ENCODE measurements at places on chromosomes 11 and 22.

- DNase-seq = no peak
Observed at GRCh38 chr22:40190501-40190900, 12.8 kb downstream of the TNRC6B start.

- no peak for DNase-seq
Observed at GRCh38 chr11:87290304-87290922, 252.7 kb downstream of the TMEM135 start.

DNA sequence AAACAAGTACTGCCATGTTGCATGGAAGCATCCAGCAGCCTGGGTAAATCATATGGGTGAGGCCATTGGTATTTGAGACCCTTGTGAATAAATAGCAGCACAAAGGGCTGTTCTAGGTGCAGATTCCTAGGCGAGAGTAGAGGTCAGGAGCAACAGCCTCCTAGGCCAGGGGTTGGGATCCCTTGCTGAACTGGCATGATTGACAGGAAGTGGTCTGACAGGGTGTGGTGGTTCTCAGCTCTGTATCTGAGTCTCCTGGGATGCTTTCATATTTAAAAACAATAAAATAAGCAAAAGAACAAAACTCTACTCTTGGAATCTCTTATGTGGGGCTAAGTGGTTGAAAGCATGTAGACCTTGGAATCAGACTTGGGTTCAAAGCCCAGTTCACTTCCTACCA lies 35.8 kb downstream of the INSC start:
- no peak for DNase-seq

DNA sequence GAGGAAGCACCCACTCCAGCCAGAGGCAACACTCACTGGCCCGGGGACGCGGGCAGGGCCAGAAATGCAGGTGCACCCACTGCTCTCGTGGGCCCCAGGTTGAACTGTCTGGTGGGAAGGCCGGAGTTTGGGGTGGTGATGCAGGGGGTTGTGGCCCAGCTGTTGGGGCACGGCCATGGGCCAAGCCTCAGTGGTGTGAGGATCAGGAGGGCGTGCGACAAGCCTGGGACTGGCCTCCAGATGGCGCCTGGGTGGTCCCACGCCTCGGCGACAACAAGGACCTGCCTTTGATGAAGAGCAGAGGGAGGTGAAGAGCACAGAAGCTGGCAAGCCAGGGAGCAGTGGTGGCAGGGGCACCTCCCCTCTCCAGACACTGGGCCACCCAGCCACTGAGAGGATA lies 240.8 kb downstream of the BRD1 start:
- no peak for DNase-seq

- DNase-seq = no peak
Observed at GRCh38 chr11:33211580-33211979, 45.6 kb upstream of the HIPK3 start.

DNA sequence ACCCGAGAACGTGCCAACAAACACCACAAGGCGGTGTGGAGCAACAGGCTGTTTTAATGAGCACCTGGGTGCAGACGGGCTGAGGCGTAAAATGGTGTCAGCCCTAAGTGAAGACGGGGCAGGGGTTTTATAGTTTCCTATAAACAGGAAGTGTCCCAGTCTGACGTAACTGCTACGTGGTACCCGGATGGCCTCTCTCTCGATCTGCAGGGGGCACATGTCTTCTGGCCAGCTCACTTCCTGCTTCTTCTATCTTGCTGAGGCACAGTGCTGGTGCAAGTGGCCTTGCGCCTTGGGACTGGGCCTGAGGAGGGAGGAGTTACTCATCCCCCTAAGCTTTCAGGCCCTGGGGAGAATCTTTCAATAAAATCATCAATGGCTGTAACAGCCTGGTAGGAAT lies 20.9 kb downstream of the OOSP3 start:
- no peak for DNase-seq

- no peak for DNase-seq
Observed at GRCh38 chr22:36700711-36701670, 2.6 kb downstream of the CACNG2 start.

Data from activated T-helper 2 cell treated with anti-CD3 and anti-CD28 coated beads, Interferon-gamma antibody, Interleukin-2, Interleukin-4, amounts not matched to agents 10 μg/mL and 5 μg/mL and 100 μg/mL, durations not matched to agents 14 hours and 24 hours and 36 hours (primary cell).